Kidney (tissue), 22 donors: ENCODE measurements at places on chromosomes 12 and 14. TPM values are rescaled to one million over a fixed set of nuclear protein-coding genes. Genes with fewer than 3 reads are reported as not detected.

SIRT4 gene
- polyA plus RNA-seq = 8.1 TPM

PRPH gene
- 0.71 TPM for polyA plus RNA-seq

PRIM1 gene
- 3.2 TPM for polyA plus RNA-seq

HCAR2 gene
- polyA plus RNA-seq = not detected

ENDOU gene
- polyA plus RNA-seq = 0.28 TPM

CHURC1 gene
- polyA plus RNA-seq = 41.0 TPM

HOXC11 gene
- 0.75 TPM for polyA plus RNA-seq

MRPS35 gene
- 97.8 TPM for polyA plus RNA-seq

LAG3 gene
- not detected for polyA plus RNA-seq

C12orf50 gene
- polyA plus RNA-seq = not detected

AJUBA gene
- 14.6 TPM for polyA plus RNA-seq

SLC5A8 gene
- 2.7 TPM for polyA plus RNA-seq

MMP17 gene
- polyA plus RNA-seq = 0.82 TPM

MANSC4 gene
- not detected for polyA plus RNA-seq

EML1 gene
- 7.9 TPM for polyA plus RNA-seq

DNA sequence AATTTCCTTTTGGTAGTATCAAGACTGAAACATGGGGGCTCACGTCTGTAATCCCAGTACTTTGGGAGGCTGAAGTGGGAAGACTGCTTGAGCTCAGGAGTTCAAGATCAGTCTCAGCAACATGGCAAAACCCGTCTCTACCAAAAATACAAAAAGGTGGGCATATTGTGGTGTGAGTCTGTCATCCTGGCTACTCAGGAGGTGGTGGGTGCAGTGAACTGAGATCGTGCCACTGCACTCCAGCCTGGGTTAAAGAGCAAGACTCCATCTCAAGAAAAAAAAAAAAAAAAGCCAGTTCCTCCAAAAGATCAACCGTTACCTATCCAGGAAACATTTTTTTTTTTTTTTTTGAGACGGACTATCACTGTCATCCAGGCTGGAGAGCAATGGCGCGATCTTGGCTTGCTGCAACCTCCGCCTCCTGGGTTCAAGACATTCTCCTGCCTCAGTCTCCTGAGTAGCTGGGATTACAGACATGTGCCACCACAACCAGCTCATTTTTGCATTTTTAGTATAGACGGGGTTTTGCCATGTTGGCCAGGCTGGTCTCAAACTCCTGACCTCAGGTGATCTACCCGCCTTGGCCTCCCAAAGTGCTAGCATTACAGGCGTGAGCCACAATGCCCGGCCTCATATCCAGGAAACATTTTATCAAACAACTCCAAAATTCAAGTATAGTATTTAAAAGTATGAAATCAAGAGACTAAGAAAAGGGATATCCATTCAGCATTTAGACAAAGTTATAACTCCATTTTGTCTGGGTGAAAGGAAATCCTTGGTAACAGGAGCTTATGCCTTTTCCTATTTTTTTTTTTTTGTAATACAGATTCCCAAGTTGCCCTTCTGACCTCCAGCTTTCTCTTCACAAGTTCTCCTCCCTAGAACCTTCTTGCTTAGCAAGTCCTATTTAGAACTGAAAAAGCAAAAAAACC is 3.4 kb downstream of the ACIN1 start:
- DNase-seq = no peak

DNA sequence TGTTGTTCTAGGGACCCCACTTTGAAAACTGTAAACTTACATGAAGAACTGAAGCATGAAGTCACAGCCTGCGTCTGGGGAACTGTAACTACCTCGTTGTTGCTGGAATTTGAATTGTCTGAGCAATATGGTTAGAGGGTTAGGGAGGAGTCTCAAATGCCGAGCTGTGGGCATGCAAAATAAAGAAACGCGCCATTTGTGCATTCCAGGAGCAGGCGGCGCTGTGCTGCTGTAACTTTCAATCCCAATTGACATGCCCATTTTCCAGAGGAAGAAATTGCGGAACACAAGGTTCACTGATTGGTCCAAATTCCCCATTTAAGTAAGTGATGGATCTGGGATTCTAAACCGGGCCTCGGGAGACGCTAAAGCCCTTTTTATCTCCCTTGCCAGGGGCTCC is 61.3 kb downstream of the ZNF664 start:
- DNase-seq = no peak

- DNase-seq = no peak
Measured at GRCh38 chr12:88834226-88834625, 254.0 kb upstream of the KITLG start.

- no peak for DNase-seq
Measured at GRCh38 chr12:131573631-131574394, 137.1 kb upstream of the SFSWAP start.

- DNase-seq = no peak
Measured at GRCh38 chr12:95368931-95369330, 105.0 kb upstream of the METAP2 start.

- no peak for DNase-seq
Measured at GRCh38 chr12:72197790-72198189, 74.4 kb upstream of the TRHDE start.

DNA sequence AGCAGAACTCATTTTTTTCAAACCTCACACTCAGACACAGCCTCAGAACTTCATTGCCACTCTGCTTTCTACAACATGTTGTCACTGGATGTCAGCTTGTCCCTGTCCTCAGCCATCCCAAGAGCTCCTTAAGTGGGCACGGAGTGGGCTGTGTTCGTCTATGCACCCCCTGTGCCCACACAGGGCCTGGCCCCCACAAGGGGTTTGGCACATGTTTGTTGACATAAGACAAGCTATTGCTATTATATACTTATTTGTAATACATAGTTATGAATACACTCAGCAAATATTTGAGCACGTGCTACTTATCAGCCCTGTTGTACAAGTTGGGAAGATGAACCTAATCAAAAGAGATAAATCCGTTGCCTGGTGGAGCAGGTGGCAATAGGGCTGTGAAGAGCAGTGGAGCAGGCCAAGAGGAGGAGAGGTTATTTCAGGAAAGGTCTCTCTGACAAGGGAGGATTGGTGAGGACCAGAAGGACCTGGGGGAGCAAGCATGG is 4.3 kb upstream of the BDKRB1 start:
- DNase-seq = no peak

- peak; percentile 58 for DNase-seq
Measured at GRCh38 chr14:103594265-103594664, 31.5 kb downstream of the COA8 start.

DNA sequence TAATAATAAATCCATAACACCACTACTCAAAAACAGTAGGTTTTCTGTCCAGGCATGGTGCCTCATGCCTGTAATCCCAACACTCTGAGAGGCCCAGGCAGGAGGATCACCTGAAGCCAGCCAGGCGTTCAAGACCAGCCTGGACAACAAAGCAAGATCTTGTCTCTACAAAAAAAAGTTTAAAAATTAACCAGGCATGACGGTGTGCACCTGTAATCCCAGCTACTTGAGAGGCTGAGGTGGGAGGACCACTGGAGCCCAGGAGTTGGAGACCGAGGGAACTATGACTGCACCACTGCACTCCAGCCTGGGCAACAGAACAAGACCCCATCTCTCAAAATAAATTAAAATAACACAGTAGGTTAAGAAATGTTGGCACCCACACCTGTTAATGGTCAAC is 44.5 kb upstream of the AP4S1 start:
- DNase-seq = no peak

DNA sequence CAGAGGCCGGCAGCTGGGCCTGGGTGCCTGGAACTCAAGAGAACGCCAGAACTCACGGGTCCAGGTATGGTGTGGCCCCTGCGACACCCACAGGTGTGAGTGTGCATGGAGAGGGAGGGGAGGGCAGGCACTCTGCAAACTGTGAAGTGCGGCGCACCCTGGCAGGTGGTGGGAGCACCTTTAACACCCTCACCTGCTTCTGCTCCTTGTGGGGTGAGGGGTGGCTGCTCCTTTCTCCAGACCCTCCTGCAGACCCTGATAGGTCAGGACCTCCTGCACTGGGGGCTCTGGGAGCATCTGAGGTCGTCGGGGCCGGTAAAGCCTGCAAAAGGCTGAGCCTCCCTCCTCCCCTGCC is 324.7 kb upstream of the SFSWAP start:
- peak; percentile 33 for DNase-seq

DNA sequence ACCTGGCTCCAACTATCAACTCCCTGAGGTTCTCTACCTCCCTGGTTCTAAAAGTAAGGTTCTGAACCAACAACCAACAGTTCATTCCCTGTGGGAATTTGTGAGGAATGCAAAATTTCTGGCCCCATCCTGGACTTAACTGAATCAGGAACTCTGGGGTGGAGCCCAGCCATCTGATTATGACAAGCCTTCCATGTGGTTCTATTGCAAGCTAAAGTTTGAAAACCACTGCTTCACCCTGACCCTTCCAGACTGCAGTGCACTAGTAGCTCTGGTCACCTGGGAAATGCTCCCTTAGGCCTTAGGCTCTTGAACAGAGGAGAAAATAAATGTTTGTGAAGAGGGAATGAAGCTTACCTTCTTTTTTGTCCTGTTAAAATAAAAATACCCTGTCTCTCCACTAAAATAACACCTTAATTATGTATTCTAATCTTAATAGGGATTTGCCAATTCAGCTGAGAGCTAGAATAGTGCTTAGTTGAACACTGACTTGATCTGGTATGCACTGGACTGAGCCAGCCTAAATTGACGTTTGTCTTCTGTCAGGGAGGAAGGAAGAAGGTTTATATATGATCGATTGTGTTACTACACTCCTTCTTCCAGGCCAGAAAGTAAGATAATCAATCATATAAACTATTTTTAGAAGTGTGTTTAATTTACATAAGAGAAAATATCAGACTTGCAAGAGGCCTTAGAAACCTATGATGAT is 39.1 kb upstream of the DDHD1 start:
- DNase-seq = no peak

GRCh38 chr12:60391051-60391450 is 795.2 kb downstream of the SLC16A7 start:
- no peak for DNase-seq

GRCh38 chr14:68637106-68638021 is 155.5 kb downstream of the ZFP36L1 start:
- DNase-seq = no peak

GRCh38 chr14:35399083-35399937 is 5.2 kb downstream of the NFKBIA start:
- DNase-seq = no peak

- DNase-seq = no peak
Measured at GRCh38 chr12:63916561-63917476, 72.3 kb downstream of the SRGAP1 start.

DNA sequence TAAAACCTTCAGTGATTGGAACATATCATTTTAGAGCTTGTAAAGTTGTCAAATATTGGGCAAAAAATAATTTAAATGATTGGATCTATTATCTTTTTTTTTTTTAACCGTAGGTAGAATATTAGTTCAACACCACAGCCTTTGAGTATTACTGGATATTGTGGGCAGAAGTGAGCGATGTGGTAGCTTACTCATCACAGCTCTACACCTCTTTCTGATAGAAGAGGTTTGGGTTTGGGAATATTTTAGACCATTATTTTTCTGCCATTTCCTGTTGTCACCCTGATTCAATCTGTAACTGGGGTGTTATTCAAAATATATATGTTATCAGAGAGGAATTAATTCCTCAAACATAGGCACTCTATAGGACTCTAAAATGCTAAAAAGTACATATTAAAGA is 34.8 kb upstream of the SLC38A2 start:
- DNase-seq = no peak

GRCh38 chr14:33534632-33535031 is 416.2 kb downstream of the EGLN3 start:
- no peak for DNase-seq

- DNase-seq = no peak
Measured at GRCh38 chr14:22231018-22231417, 358.0 kb downstream of the DAD1 start.

DNA sequence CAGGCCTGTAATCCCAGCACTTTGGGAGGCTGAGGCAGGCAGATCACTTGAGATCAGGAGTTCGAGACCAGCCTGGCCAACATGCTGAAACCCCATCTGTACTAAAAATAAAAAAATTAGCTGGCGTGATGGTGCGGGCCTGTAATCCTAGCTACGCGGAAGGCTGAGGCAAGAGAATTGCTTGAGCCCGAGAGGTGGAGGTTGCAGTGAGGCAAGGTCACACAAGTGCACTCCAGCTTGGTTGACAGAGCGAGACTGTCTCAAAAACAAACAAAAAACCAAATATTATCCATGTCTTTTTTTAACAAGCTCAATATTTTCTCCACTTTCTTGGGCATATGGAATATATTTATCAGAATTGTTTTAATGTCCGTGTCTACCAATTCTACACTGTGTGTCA is 89.6 kb downstream of the LMNTD1 start:
- DNase-seq = no peak

GRCh38 chr12:96878704-96879103 is 28.4 kb upstream of the NEDD1 start:
- no peak for DNase-seq

DNA sequence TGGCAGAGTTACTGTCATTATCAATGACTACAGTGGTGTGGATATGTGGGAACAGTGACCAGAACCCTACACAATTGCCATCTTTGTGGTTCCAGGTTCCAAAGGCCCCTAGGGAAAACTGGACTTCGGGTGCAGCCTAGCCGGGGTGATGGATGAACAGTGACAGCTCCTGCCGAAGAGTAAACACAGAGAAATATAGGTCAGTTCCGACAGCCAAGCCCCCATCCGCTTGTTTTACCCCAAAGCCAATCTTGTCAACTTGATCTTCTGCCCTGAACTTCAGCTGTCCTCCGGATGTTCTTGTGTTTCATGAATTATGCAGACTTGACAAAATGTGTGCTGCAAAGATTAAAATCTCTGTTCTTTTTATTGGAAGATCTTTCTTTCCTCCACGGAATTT is 200.4 kb upstream of the SRRM4 start:
- no peak for DNase-seq

DNA sequence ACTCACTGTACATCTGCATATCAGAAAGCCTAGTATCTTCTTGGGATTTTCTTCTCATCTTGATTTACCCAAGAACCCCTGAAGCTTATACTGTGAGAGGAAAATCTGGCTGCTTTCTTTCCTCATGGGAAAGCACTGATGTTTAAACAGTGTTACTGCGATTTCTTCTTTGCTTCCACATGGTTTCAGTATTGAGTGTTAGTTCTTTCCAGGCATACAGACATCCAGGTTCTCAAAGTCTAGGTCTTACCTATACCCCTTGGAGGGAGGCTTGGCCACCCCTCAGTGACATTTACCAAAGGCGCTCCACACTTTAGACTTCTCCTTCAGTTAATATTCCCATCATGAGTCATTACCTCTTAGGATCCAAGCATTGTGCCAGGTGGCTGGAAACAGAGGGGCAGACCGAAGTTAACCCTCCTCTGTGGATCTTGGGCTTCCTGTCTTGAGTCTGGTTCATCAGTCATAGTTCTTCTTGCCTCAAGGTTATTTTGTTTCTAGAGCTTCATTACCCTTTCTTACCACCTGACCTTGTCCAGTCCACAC is 79.1 kb downstream of the TMEM117 start:
- DNase-seq = peak; percentile 6

GRCh38 chr12:6314776-6315175 is 4.3 kb downstream of the PLEKHG6 start:
- no peak for DNase-seq

- no peak for DNase-seq
Measured at GRCh38 chr12:58678753-58679152, 241.6 kb downstream of the LRIG3 start.

GRCh38 chr14:89033756-89034155 is 209.3 kb downstream of the TTC8 start:
- no peak for DNase-seq

GRCh38 chr14:72801381-72801812 is 92.5 kb downstream of the DPF3 start:
- no peak for DNase-seq

- DNase-seq = no peak
Measured at GRCh38 chr14:55638665-55639064, 58.7 kb downstream of the KTN1 start.

- DNase-seq = no peak
Measured at GRCh38 chr14:44385906-44386305, 121.2 kb downstream of the FSCB start.

GRCh38 chr14:100275214-100275613 is 31.0 kb downstream of the SLC25A29 start:
- no peak for DNase-seq
